ENCODE measurements at places on chromosomes 2 and 18.

GRCh38 chr2:205053827-205054410 lies 508.6 kb downstream of the PARD3B start:
- no peak for DNase-seq

DNA sequence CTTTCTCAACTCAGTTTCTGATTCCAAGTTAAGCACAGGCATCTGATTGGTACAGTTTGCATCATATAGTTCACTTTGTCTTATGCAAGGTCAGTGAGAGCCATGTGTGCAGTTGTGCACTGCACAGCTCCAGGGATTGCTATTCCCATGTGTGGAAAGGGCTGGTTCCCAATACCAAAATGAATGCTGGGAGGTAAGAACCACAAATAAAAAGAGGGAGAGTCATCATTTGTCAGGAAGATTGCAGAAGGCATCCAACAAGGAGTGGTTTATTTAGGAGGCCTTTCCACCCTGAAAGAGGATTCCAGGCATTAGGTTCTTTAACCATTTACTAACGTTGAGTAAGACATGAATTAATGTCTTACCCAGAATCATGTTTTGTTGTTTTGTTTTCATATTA lies 141.2 kb upstream of the ST6GAL2 start:
- no peak for DNase-seq

GRCh38 chr2:97658691-97659157 lies 5.1 kb downstream of the ACTR1B start:
- DNase-seq = no peak

- DNase-seq = no peak
Observed at GRCh38 chr2:770776-771175, 93.6 kb upstream of the TMEM18 start.

- DNase-seq = no peak
Observed at GRCh38 chr2:16019060-16019480, 78.7 kb downstream of the MYCN start.

DNA sequence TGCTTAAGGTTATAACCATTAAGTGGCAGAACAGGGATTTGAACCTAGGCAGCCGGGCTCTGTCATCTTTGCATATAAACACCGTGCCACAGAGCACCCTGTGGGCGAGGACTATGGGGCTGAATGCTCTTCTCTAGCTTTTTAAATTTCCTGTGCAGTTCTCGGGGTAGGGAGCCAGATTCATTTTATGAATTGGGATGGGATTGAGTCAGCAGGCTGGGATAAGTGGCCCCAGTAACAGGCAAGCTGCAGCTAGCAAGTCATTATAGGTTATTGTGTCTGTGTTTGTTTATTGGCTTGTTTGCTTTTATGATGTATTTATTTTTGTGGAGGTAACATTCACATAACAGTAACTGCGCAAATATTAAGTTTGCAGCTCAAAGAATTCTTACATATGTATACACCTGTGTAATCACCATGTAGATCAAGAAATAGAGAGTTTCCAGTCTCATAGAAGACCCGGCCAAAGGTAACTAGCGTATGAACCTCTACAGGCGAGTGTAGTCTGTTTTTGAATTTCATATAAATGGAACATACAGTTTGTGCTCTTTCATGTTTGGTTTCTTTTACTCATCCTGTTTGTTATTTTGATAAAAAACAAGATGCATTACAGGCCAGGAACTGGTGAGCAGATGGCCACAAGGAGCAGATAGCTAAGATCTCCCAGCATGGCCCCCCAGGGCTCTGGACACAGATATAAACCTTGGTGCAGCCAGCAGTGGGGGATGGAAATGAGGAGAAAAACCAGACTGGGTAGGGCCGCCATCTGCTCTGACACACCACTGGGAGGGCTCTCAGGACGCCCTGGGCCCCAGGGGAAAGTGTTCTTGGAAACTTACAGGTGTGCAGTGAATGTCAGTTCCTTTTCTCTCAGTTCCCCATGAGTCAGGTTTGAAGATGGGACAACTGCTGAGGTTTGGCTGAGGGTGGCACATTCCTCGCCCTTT lies 49.2 kb upstream of the GPR155 start:
- DNase-seq = no peak

GRCh38 chr2:8800218-8800617 lies 37.2 kb downstream of the KIDINS220 start:
- no peak for DNase-seq

GRCh38 chr2:12083713-12084419 lies 337.4 kb downstream of the LPIN1 start:
- DNase-seq = no peak

GRCh38 chr2:48320742-48321141 lies 209.2 kb upstream of the STON1 start:
- DNase-seq = no peak

- DNase-seq = no peak
Observed at GRCh38 chr2:219178377-219179175, 501 bp downstream of the RETREG2 start.

DNA sequence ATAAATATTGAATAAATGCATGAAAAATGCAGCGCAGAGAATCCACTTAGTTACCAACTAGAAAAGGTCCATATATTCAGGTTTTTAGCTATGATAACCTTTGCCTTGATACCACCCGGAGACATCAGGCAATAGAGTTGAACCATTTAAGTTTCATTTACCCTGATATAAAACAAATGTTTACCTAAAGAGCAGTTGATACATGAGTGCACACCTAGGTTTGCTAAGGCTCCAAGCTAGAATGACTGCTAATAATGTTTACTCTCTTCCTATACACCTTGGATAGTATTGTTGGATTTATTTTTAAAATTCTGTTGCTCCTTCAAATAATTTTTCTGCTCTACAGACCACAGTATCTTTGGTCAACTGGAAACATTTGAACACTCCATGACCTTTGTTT lies 1463.6 kb downstream of the LRP1B start:
- no peak for DNase-seq

DNA sequence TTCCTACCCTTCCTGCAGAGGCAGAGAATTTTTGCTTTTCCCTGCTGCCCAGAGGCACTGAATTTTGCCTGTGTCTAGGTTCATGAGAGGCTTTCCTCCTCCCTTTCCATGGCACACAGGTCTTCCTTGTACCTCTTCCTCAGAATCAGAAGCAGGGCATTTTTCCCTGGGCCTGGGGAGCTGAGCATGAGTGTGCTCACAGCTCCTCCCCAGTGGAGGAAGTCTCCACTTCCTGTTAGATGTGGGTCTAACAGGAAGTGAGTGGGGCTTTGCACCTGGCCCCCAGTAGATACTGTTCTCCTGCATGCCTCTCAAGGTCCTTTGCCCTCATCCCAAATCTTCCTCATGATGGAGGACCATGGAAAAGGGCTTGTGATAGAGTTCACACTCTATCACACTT lies 297.2 kb upstream of the FIGN start:
- no peak for DNase-seq

GRCh38 chr2:102334486-102334885 lies 21.1 kb upstream of the IL18R1 start:
- no peak for DNase-seq
